Bronchus fibroblast of lung (primary cell): ENCODE measurements at places on chromosomes 7 and 10. TPM values are rescaled to one million over a fixed set of nuclear protein-coding genes. Genes with fewer than 3 reads are reported as not detected.

The SPRN gene
- 0.59 and 1.2 TPM in 2 replicates for total RNA-seq

The MSMB gene
- total RNA-seq = not detected in 2 replicates

The GRM8 gene
- total RNA-seq = not detected in 2 replicates

The CREB5 gene
- 5.4 and 5.9 TPM in 2 replicates for total RNA-seq

The GRM3 gene
- not detected in 2 replicates for total RNA-seq

The TUBB8 gene
- total RNA-seq = not detected in 2 replicates

The NSUN5 gene
- total RNA-seq = 38.8 and 40.0 TPM in 2 replicates

The HNRNPA2B1 gene
- total RNA-seq = 181 and 200 TPM in 2 replicates

The AFAP1L2 gene
- 1.0 and 1.9 TPM in 2 replicates for total RNA-seq

The GIMAP2 gene
- total RNA-seq = 0.15 and 0.34 TPM in 2 replicates

The KIAA1217 gene
- 3.9 and 5.2 TPM in 2 replicates for total RNA-seq

The ZNF503 gene
- 13.4 and 17.0 TPM in 2 replicates for total RNA-seq

The PROSER2 gene
- total RNA-seq = 4.7 and 7.3 TPM in 2 replicates

The GHRHR gene
- total RNA-seq = not detected in 2 replicates

The HOXA1 gene
- total RNA-seq = 0.45 and 1.0 TPM in 2 replicates

The ZNF853 gene
- 4.0 and 4.8 TPM in 2 replicates for total RNA-seq
